ENCODE measurements at places on chromosomes 2 and 18.

- no peak for DNase-seq
Measured at GRCh38 chr2:133157141-133157540, 411.1 kb downstream of the NCKAP5 start.

DNA sequence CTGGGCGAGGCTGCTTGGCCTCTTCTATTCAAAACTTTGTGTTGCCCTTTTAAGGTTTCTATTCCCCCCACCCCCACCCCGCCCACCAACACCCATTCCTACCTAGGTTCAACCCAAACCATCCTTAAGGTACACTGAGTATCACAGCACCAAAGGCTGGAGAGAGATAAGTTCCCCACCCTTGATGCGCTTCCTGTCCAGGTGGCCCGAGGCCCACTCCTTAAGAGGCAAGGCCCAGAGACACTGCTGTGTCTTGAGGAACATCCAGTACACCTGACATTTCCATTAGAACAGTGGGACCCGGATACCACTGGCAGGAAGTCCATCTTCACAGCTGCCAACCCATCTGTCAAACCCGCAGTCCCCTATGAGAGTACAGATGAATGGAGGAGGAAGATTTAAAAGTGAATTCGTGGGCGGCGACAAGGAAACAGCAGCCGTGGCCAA, 277 bp upstream of the INPP1 start:
- DNase-seq, result no peak

GRCh38 chr2:10552220-10552870, 104.2 kb upstream of the ODC1 start:
- DNase-seq, result no peak

DNA sequence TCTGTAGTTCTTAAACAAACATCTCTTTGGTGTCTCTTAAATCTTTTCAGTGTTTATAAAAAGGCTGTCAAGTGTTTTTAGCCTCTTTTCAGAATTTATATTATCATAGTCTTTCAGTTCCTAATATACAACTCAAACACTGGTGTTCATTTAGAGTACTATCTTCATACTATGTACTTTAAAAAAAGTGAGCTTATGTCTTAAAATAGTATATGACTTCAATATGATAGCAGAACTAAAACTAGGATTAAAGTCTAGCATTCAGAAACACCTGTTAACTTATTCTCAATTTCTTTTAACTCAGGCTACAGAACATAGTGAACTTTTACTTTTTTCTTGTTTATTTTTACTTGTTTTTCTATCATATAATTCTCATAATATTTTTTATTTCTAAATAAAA, 14.7 kb upstream of the IKZF2 start:
- no peak for DNase-seq

- DNase-seq, result no peak
Measured at GRCh38 chr18:58156516-58156915, 112.5 kb downstream of the NEDD4L start.

DNA sequence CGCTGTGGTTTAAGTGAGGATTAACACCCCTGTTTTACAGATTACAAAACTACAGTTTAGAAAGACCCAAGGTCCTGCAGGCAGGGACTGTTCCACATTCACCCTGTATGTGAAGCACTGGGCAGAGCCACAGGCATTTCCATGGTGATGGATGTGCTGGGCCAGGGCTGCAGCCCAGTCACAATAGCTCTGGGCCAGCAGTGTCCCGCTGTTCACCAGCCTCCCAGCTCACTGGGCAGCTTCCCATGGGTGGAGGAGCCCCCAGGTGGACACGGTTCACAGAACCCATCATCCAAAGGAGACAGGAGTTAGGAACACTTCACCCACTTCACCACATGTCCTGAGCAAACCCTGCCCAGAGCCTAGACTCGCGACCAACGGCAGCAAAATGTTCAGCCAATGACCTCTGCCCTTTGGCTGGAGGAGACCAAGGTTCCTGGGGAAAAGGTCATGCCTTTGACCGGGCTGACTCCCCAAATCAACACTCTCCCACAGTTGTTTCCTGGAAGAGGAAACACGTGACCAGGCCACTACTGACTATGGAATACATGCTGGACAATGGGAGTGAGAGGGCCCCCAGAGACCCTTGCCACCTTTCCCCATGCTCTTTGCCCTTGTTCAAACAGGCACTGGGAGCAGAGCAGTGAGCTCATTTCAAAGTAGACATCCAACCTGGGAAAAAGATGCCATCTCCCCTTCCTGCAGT, 28.0 kb upstream of the SLC35F6 start:
- DNase-seq, result no peak

GRCh38 chr2:102527086-102527485, 54.1 kb downstream of the SLC9A4 start:
- no peak for DNase-seq

DNA sequence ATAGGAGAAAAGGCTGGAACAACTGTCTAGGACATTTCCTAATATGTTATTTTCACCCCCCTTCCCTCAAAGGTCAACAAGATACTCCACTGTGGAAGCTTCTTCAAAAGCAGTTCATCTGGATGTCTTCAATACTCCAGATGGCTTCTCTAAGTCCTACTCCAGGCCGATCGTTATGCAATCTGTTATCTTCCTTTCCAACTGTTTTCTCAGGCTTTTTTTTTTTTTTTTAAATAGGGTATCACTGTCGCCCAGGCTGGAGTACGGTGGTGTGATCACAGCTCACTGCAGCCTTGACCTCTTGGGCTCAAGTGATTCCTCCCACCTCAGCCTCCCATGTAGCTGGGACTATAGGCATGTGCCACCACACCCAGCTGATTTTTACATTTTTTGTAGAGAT, 26.3 kb downstream of the ATP8B1 start:
- no peak for DNase-seq

DNA sequence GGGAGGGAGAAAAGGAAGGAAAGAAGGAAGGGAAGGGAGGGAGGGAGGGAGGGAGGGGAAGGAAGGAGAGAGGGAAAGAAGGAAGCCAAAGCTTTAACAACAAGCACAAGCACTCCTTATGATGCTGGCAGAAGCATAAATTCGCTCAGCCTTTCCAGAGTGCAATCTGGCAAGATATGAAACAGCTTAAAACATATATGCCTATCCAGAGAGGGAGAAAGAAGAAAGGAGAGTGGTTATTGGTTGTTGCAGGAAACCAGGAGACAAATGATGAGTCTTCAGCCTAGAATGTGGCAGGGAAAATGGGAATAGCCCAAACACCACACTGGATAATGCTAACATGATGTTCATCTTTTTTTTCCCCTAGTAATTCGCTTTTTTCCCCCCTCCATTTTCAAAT, 64.0 kb downstream of the STPG4 start:
- DNase-seq, result no peak

- DNase-seq, result no peak
Measured at GRCh38 chr18:41077076-41077475, 878.0 kb upstream of the PIK3C3 start.

DNA sequence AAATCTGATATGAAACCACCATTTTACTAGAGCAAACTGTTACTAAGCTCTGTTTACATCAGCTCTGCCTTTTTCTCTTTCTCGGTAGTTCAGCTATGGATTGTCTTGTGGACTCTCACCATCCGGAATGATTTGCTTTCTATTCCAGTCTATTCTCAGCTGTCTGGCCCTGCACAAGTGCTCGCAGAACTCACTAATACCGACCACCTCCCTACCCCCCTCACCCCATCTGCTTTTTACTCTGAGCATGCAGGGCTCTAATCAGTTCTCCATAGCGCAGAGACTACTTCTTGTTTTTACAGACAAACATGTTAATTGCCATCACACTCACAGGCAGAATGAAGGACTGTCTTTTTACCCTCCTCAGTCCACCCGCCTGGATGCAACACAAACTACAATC, 180.7 kb upstream of the POU3F3 start:
- no peak for DNase-seq

DNA sequence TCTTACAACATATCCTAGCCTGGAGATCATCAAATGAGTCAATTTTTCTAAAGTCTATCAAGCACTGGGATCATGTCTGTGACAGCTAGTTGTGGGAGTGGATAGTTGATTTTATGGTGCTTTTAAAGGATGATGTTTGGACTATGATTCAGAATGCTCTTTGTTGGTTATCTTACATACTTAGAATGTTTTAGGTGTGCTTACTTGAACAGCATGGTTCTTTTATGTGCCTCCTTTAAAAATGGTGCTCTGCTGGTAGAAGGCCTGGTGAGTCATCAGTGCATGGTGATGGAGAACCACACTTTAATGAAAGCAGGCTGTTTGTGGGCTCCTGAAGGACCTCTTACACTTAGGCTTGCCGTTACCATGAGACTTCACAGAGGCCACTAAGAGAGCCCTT, 682.7 kb upstream of the FANCL start:
- DNase-seq, result no peak

GRCh38 chr2:233990261-233990798, 60.2 kb upstream of the SPP2 start:
- peak; percentile 52 for DNase-seq

- DNase-seq, result peak; percentile 38
Measured at GRCh38 chr2:44753552-44754285, 187.8 kb upstream of the SIX3 start.

GRCh38 chr2:13758412-13758811, 874.1 kb upstream of the LRATD1 start:
- DNase-seq, result no peak

DNA sequence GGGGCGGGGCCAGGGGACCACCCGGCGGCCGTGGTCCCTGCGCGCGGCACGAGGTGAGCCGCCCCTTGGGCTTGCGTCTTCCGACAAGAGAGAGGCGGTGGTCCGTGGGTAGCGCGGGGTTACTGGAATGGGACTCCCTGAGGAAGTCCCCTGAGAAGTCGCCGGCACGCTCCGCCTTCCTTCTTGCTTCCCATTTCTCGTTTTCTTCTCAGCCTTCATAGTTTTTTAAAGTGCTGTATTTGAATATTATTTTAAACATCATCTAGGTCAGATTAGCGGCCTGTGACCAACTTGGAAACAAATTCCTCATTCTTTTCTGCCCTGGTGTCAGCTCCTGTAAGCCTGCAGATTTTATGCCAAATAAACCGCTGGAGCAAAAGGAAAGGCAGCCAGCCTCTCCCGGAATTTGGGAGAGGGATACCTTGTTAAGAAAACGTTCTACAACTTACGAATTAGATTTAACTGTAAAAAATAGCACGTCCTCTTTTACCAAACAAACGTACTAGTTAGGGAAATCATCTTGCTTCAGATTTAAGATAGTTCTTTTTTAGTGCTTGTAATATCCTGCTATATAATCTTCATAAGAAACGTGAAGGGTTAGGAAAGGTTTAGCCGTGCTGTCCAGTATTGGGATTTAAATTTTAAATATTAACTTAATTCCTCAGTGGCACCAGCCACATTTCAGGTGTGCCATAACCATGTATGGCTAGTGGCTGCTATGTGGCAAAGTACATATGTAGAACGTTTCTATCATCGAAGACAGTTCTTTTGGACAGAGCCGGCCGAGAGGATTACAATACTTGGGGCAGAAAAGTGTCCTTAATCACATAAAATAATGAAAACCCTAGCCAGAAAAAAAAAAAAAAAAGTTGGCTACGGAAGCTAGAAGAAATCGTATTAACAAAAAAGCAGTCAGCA, 628 bp upstream of the PTPN2 start:
- no peak for DNase-seq

GRCh38 chr2:105588581-105588980, 156.1 kb upstream of the NCK2 start:
- no peak for DNase-seq

DNA sequence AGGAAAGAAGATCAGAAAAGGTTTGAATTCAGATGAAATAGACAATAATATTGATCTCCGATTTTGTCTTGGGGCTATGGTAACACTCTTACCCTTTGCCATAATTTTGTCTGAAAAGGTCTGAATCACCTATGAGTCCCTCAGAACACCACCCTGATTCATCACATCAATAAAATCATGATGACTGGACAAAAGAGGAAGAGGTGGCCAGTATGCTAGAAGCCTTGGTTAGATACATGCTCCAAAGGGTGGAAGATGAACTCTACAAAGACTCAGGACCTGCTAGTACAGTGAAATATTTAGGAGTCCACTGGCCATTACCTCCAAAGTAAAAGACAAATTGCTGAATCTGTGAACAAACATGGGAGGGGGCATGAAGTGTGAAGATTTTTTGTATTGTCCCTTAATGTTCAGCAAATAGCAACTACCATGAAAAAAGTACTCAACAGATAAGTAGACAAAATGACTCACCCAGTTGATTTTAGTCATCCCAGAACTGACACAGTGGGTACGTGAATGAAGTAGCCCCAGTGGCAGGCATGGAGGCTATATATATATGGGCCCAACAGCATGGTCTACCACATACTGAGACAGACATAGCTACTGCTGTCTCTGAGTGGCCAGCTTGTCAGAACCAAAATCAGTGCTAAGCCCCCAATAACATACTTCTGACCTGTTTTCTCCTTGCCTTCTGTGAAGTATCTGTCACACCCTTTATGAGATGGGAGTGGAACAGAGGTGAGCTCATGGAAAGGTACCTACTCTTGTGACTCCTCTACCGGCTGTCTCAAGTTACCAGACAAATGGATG, 36.5 kb upstream of the GLS start:
- peak; percentile 75 for DNase-seq

- no peak for DNase-seq
Measured at GRCh38 chr18:75406491-75407445, 20.7 kb downstream of the SMIM21 start.

GRCh38 chr18:76805221-76805620, 17.1 kb upstream of the ZNF236 start:
- no peak for DNase-seq

- DNase-seq, result no peak
Measured at GRCh38 chr2:12455661-12456060, 261.1 kb upstream of the TRIB2 start.

DNA sequence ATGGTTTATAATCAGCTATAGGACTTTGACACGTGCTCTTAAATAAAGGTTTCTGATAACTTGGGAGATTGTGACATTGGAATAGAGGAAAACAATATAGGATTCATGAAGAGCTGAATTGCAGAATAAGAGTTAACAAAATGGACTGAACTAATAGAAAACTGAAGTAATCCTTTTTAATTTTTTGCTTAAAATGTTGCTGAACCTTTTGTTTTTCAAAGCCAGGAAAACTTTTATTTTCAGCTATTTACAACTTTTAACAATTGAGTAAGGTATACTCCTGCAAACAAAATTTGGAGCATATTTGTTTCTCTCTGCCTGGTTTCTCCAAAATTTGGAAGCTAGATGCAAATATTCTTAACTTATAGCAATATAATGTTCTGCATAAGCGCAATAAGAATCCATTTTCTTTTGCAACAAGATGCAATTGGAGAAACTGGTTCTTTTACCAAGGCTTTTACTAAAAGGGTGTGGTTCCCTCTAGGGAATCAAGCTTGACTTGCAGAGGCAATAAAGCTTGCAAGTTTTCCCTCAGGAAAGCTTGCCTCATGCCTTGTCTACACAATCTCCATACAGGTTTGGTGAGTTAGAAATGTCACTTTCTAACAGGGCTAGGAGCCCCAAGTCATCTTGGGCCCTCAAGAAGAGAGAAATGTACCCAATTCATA, 10.3 kb upstream of the PDK1 start:
- no peak for DNase-seq

Data from T-helper 2 cell treated with Interferon-gamma antibody and Interleukin-4, amounts not matched to agents 5 μg/mL and 100 μg/mL, for 36 hours (primary cell).